NCI-H510A treated with DMSO at 0.1 percent for 48 hours (cell line): ENCODE measurements at places on chromosomes 3 and 15.

GRCh38 chr3:113287803-113288648 lies 76.7 kb downstream of the BOC start:
- peak; percentile 68 for DNase-seq

DNA sequence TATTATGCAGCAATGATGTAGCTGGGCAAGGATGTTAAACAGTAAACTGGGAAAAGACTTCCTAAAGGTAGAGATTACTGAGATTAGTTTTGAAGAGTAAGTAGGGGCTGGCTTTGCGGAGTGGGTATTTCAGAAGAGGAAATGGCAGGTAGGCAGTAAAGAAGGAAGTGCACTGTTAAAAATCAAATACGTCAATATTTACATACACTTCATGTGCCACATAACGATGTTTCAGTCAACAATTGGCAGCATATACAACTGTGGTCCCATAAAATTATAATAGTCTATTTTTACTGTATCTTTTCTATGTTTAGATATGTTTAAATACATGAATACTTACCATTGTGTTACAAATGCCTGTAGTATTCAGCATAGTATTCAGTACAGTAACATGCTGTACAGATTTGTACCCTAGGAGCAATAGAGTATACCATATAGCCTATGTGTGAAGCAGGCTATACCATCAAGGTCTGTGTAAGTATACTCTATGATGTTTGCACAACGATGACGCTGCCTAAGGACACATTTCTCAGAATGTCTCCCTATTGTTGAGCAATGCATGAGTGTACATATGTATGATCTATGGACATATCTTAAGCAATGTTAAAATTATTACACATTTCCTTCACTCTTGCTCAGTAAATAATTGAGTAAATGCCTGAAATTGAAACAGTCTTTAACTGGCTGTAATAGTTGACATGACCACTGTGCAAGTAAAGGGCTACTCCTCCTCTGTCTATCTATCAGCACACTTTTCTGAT lies 196.7 kb downstream of the ISL2 start:
- DNase-seq = peak; percentile 79

GRCh38 chr3:141807277-141808033 lies 44.2 kb downstream of the GRK7 start:
- DNase-seq = no peak

GRCh38 chr3:168157099-168157700 lies 61.5 kb upstream of the GOLIM4 start:
- DNase-seq = no peak

- DNase-seq = no peak
Measured at GRCh38 chr15:88077296-88078020, 179.1 kb downstream of the NTRK3 start.

DNA sequence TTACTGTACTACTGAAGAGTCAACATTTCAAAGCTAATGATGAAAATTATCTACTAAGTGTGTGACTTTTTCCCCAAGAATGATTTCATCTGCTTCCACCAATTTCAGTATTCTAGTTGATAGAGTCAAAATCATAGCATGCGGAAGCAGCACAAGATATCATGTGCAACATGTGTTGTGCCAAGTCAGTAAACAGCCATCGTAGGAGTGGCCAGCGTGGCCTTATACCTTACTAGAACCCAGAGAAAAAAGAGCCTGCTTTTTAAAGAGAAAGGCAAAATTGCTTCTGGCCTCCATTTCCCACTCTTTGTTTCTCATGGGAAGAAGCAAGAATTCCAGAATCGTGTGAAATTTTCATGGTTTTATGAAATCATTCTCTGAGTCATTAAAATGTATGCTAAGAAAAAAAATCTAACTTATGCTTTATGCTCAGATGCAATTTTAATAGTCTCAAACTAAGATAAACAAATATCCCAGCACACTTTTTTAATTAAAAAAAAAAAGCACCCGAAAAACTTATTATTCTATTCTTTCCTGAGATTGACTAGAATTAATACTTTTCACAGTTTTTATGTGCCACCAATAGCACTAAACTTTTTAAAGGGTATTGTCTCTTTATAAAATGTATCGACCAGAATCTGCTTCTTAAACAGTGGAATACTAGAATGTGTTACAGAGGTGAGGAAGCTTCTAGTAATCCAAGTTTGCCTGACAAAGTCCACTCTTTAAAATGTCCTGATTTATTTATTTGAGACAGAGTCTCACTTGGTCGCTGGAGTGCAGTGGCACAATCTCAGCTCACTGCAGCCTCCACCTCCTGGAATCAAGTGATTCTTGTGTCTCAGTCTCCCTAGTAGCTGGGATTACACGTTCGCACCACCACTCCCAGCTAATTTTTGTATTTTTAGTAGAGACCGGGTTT lies 87.3 kb downstream of the MBNL1 start:
- no peak for DNase-seq

DNA sequence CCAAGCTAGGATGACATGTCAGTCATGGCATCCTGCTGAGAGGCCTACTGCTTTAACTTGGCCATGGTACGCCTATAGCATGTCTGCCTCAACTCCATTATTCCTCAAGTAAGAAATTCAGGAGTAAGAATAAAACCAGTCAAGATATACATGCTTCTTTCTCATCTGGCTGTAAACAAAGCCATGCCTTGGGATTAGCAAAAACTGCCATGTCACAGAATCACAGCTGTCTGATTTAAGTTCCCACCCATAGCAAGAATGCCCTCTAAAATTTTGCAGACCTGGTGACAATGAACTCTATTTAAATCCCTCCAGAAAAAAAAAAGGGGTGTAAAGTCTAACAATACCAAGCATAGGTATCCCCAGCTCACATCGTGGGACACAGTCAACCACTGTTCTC lies 55.6 kb upstream of the ACAN start:
- no peak for DNase-seq

GRCh38 chr3:155411500-155412223 lies 118.2 kb upstream of the STRIT1 start:
- no peak for DNase-seq

DNA sequence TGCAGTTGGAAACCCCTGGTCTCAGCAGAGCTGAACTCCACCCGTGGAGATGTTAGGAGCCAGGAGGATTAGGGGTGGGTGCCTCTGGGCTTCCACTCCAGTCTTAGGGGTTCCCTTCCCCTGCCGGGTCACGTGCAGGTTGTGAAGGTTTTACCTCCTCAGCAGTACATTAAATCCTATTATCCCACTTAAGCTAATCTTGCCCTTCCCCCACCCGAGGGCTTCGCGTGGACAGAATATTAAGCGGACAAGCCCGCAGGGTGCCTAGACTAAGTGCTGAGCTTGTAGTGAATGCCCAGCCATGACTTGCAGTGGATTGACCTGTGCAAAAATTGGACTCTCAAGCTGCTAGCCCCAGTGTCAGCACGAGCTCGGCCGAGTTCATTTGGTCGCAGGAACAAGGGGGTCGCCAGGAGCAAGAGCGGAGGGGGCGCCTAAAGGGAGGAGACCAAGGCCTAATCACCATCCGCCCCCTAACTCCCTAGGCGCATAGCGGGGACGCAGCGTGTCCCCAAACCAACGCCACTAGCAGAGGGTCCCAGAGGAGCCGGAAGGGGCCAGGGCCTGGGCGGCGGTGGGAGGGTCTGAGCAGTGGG lies 498 bp upstream of the SEMA4B start:
- no peak for DNase-seq

- DNase-seq = no peak
Measured at GRCh38 chr3:46463868-46464241, 850 bp downstream of the LTF start.

GRCh38 chr15:40357723-40358470 lies at the start of gene DISP2:
Gene DISP2 (plus strand): TSS chr15:40358219. CDS start chr15:40358322, 103 bp downstream.
- peak; percentile 69 for DNase-seq

GRCh38 chr15:45585069-45585791 lies 1.9 kb upstream of the BLOC1S6 start:
- no peak for DNase-seq

GRCh38 chr3:114449271-114450007 lies 155.6 kb downstream of the TIGIT start:
- no peak for DNase-seq

GRCh38 chr15:86267892-86268291 lies 188.2 kb downstream of the AGBL1 start:
- no peak for DNase-seq

DNA sequence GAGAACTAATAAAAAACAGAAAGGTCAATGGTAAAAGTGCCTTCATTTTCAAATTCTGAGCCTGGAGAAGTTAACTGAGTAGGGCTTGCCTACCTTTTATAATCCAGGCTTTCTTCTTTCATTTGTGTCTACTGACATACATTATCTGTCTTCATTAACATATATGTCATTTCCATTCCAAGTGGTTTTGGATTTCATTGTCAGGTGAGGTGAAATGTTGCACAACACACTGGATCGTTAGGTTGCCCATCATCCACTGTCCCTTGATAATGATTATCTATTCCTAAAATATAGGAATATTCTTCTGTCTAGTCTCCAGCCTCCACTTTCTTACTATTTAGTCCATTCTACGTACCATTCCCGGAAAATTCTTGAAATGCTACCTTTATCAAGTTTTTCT lies 55.0 kb upstream of the CP start:
- DNase-seq = peak; percentile 80

DNA sequence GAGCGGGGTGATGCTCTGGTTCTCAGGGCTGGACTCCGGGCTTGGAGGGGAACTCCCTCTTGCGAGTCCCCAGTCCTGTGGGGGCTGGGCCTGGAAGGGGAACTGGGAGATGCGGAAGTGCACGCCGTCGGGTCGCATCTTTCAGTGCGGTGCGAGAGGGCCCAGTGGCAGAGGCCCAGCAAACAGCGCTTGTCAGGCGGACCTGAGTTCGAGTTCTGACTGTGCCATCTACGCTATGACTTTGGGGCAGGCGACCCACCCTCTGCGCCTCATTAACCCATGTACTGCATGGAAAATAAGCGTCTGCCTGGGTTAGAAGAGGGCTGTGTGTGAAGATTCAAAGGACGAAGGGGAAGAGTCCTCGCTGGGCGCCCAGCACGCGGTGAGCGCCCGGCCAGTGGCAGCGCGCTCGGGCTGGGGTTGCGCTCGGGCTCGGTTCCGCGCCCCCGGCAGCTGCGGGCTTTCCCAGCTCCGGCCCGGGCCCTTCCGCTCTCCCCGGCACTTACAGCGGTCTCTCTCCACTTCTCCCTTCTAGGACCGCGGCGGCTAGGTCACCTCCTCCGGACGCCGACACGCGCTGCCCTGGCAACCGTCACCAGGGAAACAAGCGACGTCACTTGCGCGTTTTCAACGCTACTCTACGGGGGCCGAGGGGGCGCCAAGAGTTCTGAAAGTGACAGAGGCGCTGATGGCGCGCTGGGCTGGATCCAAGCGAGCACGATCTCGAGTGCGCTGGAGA lies at the start of gene CCDC13:
Gene CCDC13, minus strand, starts transcription at position 584 of the 739 bp plus-strand sequence. CDS start 14,908 bp downstream, outside the sequence.
- DNase-seq = peak; percentile 95

DNA sequence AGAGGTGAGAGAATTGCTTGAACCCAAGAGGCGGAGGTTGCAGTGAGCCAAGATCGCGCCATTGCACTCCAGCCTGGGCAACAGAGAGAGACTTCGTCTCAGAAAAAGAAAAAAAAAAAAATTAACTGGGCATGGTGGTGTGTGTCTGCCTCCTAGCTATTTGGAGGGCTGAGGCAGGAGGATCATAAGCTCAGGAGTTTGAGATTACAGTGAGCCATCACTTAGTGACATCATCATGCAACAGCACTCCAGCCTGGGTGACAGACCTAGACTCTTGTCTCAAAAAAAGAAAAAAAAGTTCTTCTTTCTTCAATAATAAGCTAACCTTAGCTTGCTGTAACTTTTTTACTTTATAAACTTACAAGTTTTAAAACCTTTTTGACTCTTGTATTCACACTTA lies 99.8 kb downstream of the SLMAP start:
- no peak for DNase-seq

DNA sequence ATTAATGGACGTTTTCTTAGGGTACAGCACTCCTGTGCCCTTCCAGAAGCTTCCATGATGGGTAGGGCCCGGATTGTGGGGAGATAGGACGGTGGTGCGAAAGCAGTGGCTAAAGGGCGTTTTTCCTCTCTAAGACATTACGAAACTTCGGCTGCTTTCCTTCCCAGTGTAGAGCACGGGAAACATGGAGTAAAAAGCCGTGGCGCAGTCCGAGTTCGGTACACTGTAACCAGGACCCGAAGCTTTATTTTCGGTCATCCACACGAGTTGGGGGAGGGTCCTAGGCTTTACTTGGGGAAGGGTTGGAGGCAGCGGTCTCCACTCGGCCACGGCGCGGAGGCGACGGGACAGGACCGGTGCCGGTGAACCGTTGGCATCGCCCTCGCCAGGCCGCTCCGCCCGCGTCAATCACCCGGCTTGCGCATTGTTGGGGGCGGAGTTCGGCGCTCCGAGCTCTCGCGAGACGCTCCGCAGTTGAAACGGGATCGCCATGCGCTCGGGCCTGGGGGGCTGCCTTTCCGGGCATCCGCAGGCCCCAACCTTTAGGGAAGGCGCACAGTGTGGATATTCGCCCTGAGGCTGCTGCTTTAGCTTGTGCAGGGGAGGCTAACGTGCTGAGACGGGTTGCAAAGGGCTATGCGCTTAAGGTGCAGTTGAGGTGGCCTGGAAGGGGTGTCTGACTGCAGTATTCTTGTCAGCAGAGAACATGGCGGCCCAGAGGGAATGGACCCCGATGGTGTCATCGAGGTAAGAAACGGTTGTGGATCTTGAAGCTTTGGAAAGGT lies 546 bp downstream of the EIF4A2 start:
- peak; percentile 45 for DNase-seq

DNA sequence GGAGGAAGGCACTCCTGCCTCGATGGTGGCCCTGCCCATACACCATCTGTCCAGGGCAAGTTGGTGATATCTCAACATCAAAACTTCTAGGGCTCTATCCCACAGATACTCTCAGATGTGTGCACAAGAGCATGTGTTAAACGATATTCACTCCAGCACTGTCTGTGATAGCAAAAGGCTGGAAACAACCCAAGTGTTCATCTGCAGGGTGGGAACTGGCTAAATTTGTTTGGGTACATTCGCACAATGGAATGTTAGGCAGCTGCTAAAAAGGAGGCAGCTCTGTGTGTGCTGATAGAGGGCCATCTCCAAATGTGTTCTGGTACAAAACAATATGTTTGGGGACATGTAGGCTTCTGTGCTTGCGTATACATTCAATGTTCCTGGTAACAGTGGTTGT lies 19.8 kb downstream of the IGDCC4 start:
- DNase-seq = no peak

DNA sequence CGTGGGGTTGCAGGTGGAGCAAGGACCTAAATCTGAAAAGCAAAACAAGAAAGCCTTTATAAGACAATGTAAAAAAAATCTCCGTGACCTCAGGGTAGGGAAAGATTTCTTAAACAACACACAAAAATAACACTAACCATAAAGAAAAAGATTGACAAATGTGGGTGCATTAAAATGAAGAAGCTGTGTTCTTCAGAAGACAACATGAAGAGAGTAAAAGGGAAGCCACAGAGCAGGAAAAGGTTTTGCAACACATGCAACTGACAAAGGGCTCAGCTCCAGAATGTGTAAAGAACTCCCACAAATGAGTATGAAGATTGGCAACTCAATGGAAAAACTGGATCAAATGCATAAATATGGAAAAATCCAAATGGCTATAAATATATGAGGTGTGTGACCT lies 74.2 kb downstream of the MAGEF1 start:
- DNase-seq = no peak

- no peak for DNase-seq
Measured at GRCh38 chr3:105542282-105543019, 175.7 kb downstream of the ALCAM start.

GRCh38 chr15:96146726-96147125 lies 183.8 kb upstream of the NR2F2 start:
- DNase-seq = no peak
